ENCODE measurements at places on chromosomes 7 and 10.

DNA sequence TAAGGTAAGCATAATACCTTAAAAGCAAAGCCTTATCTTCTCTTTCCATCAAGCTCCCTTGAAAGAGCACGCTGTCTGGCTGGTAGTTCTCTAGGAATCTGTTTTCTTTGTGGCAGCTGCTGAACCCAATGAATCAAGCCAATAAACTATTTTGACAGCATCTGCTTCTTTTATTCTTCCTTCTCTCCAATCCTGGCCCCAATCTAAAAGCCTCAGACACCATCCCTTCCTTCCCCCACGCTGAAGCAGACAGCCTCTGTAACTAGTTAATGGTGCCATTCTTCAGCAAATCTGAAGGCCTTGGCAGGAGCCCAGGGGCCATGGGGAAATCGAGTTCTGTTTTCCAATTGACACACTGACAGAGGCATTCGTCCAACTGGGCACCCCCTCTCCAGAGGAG, 186.6 kb upstream of the LYZL1 start:
- no peak for DNase-seq

- DNase-seq, result no peak
Measured at GRCh38 chr7:132298790-132299189, 277.5 kb downstream of the PLXNA4 start.

DNA sequence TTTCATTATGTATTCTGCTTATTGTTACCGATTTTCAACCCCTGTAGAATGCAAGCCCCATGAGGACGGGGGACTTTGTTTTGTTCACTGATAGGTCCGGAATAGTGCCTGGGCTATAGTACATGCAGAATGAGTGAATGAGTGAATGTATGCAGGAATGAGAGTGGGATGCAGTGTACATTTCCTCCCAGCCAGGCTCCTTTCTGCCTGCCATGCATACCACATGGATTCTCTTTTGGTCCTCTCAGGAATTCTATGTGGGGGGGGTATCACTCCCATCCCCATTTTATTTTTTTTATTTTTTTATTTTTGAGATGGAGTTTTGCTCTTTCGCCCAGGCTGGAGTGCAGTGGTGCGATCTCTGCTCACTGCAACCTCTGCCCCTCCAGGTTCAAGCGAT, 16.7 kb downstream of the TRIM56 start:
- DNase-seq, result no peak

- DNase-seq, result no peak
Measured at GRCh38 chr7:26696978-26697377, 167.4 kb downstream of the SKAP2 start.
